ENCODE measurements at places on chromosomes 4 and X.

GRCh38 chrX:25012793-25013631 is 2.8 kb downstream of the ARX start:
- DNase-seq = no peak

DNA sequence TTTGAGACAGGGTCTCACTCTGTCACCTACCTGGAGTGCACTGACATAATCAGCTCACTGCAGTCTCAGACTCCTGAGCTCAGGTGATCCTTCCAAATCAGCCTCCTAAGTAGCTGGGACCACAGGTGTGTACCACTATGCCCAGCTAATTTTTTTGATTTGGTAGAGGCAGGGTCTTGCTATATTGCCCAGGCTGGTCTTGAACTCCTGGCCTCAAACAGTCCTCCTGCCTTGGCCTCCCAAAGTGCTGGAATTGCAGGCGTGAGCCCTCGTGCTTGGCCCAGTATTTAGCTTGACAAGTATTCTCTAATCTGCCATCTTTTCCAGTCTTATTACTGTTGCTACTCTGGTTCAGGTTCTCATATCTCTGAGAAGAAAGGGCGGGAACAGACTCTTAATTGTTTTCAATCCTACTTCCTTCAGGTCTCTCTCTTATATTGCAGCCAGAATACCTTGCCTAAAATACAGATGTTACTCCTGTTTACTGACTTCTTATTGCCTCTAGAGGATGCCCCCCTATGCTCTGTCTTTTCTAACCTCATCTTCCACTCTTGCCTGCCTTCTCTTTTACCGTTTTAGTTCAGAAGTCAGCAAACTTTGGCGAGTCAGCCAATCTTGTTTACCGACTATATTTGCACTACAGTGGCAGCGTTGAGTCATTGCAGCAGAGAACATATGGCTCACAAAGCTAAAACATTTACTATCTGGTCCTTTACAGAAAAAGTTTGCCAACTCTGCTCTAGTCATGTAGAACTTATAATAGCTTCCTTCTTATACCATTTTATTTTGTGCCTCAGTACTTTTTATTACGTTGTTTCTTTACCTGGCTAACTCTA is 19.0 kb downstream of the MRPL1 start:
- DNase-seq = no peak

DNA sequence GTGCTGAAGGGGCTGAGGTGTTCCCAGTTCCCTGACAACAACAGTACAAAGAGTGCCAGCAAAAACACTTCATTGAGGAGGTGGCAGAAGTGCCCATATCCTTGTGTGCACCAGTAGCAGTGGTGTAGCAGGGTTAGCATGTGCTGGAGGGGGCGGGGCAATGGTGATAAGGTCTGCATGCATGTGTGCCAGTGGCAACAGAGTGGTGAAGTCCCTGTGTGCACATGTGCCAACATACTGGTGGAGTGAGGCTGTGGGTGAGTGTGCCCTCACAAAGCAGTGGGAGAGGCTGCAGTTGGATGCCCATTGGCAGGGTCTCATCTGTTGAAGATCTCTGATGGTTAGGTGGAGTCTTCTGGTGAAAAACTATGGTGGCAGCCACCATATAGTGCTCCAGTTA is 994.6 kb downstream of the PCDH19 start:
- no peak for DNase-seq

- peak; percentile 71 for DNase-seq
Measured at GRCh38 chr4:140150886-140151698, 2.9 kb downstream of the MAML3 start.

GRCh38 chr4:178165251-178165950 is 723.2 kb upstream of the AGA start:
- DNase-seq = no peak

- no peak for DNase-seq
Measured at GRCh38 chr4:8459867-8460445, 19.4 kb downstream of the TRMT44 start.

- DNase-seq = no peak
Measured at GRCh38 chrX:148854306-148854705, 353.9 kb downstream of the AFF2 start.

DNA sequence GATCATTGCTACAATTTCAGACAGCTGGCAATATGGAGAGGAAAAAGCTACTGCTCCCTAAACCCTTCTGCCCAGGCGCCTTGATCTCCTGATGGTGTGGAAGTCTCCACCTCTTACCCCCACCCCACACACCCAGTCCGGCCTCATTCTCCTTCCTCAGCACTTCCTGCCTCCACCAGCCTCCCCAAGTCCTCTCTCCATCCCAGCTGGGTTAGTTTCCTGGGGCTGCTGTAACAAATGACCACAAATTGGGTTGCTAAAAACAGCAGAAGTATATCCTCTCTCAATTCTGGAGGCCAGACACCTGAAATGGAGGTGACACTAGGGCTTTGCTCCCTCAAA is 1.1 kb upstream of the CCNQ start:
- no peak for DNase-seq
